Activated CD4-positive, alpha-beta T cell treated with anti-CD3 and anti-CD28 coated beads for 24 hours (primary cell): ENCODE measurements at places on chromosomes 16 and 17.

DNA sequence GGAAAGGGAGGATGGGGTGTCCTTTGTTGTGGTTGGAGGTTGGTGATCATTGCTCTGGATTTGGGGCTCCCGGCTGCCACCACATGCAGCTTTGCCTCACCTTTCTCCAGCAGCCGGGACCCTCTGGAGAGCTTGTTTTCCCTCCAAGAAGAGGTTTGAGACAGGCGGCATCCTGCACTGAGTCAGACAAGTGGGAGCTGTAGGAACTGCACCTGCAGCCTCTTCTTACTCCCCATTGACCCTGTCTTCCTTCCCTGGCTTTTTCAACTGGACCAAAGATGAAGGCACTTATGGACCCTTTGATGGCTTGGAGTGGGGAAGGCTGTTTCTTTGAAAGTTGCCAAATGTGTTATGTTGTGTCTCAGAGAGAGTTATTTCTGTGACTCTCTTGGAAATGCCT is 16.6 kb downstream of the KCTD2 start:
- DNase-seq: no peak

DNA sequence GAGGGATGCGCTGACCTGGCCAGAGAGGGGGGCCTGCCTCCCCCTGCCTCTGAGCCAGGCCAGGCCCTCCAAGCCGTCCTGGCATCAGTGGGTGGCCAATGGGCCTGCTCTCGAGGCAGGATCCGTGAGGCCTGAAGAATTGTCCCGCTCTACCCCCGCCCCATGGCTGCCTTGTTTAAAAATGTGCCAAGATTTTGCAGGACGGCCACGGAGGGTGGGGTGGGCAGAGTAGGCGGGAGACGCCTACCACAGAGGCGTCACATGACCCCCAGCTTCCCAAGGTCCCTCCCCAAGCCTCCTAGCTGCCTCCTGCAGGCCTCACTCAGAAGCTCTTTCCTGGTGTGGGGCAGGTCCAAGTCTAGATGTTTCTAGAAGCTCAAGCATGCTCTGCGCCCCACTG is 69.5 kb downstream of the ENGASE start:
- DNase-seq: no peak

DNA sequence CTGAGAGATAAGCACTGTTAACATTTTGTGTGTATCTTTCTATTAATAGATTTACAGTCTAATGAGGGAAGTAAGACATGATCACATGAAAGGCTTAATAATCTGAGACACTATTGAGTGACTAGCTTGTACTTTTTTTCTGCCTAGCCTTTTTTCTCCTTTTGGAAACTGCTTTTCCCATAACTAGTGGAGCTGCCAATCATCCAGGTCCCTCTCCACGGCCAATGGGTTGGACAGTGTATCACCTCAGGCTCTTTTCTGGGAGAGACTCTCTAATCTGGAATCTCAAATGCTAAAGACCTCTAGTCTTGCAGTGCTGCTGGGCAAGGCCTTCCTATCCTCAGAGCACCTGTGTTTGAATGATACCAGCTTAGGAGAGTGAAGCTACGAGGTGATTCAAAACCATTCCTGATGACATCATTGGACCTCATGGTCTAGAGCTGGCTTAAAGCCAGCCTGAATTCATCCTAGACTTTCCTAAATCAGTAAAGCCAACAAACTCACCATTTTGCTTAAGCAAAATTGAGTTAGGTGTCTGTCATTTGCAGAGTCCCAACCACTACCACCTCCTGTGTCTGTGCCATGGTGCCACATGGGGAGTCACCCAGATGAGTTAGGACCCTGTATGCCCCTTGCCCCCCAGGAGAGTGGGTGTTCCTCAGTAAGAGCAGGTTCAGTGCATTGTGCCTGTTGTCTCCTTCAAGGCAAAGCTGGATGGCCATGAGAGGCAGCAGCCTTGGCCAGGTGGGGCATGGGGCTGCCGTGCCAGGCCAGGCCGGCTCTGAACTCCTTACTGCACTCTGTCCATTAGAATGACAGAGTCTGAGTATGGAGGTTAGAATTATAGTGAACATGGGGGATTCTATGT is 62.9 kb downstream of the SPECC1 start:
- no peak for DNase-seq

DNA sequence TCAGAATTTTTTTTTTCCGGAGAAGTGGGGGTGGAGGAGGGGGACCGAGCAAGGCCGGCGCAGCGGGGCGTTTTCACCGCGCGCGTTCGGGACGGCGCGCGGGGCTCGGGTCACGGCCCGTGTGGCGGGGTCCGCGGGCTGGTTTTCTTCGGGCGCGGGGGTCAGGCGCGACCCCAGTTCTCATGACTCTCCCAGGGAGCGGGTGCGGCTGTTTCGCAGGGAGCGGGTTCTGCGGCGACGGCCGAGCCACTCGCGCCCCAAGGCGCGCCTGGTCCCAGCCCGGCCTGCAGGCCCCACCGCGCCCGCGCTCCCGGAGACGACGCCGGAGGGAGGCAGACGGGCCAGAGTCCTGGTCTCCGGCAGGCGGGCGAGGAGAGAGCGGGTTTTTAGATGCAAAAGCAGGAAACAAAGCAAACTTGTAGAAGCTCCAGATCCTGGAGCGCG is 1.0 kb downstream of the BAHCC1 start:
- no peak for DNase-seq

- DNase-seq: no peak
Measured at GRCh38 chr17:63772801-63773271, 561 bp downstream of the CCDC47 start.

DNA sequence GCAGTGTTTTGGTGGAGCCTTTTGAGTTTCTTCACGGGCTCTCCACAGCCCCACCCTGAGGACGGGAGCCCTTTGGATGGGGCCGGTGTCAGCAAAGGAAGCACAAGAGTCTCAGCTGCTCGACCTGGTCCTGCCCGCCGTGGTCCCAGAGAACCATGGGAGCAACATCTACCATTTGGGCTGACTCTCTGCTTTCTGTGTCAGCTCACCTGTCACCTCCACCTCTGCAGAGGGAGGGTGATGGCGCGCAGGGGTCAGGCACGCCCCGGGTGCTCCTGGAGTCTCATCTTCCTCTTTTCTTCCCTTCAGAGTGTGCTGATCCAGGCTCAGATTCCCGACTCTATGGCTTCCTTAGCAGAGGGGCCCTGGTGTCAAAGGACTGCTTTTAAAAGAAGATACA is 171.7 kb downstream of the LAT start:
- no peak for DNase-seq

DNA sequence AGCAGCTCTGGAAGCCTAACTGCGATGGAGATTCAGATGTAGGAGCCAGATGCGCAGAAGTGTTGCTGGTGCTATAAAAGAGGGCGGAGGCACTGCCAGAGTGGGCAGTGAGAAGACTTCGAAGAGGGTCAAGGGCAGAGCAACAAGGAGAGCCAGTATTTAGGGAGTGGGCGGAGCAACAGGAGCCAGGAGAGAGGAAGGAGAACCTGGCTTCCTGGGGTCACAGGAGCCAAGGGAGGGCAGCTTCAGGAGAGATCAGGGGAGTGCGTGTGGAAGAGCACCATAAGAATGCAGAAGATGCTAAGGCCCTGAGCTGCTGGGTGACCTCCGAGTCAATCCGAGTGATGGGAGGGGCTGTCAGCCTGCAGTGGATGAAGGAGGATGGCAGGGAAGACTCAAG is 14.4 kb upstream of the MRPS23 start:
- no peak for DNase-seq

- no peak for DNase-seq
Measured at GRCh38 chr16:46843898-46844642, 13.1 kb upstream of the C16orf87 start.

DNA sequence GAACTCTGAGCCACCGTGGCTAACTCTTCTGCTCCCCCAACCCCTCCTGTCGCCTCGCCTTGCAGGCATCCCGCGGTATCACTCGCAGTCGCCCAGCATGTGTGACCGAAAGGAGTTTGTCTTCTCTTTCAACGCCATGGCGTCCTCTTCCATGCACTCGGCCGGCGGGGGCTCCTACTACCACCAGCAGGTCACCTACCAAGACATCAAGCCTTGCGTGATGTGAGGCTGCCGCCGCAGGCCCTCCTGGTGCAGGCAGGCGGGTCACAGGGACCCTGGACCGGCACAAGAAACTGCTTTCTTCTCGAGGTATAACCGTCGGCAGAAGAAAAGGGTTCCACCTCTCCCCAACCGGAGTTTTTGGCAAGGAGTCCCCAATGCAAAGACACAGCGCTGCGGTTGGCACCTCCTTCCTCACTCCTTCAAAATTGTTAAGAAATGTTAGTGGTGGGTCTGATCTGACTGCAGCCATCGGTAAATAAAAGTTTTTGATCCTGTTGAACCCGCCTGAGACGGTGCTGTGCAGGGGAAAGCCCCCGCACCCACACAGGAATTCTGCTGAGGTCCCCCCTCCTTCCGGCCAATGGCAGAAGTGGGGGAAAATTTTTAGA is 2.6 kb downstream of the FOXF1 start:
- DNase-seq: no peak

DNA sequence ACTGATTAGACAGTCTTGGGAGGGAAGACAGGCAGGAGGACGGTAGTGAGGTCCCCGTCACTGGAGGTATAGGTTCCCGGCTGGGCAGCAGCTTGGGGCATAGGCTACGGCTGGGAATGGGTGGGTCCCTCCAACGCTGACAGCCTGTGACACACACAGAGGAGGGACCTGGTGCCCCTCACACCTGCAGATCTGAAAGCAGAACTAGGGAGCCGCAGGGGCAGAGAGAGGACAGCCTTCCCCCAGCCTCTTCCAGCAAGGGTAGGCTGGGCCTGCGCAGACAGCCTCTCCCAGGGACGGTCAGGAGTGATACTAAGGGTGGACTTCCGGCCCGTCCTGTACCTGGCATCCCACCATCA is 2.0 kb downstream of the P2RX1 start:
- no peak for DNase-seq

DNA sequence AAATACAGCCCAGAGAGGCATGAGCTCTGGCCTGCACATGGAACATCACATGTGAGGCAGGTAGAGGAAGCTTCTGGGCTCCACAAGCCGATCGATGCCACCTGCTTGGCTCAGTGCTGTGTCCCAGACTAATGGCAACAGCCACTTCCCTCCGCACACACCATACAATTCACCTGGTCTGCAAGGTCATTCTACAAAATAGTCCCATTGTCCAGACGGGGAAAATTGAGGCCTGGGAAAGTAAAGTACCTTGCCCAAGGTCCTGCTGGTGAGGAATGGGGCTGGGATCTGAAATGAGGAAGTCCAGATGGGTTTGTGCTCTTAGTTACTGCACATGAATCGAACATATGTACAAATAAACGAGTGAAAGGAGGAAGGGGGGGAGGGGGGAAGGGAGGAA is 88.0 kb downstream of the LITAF start:
- DNase-seq: no peak

DNA sequence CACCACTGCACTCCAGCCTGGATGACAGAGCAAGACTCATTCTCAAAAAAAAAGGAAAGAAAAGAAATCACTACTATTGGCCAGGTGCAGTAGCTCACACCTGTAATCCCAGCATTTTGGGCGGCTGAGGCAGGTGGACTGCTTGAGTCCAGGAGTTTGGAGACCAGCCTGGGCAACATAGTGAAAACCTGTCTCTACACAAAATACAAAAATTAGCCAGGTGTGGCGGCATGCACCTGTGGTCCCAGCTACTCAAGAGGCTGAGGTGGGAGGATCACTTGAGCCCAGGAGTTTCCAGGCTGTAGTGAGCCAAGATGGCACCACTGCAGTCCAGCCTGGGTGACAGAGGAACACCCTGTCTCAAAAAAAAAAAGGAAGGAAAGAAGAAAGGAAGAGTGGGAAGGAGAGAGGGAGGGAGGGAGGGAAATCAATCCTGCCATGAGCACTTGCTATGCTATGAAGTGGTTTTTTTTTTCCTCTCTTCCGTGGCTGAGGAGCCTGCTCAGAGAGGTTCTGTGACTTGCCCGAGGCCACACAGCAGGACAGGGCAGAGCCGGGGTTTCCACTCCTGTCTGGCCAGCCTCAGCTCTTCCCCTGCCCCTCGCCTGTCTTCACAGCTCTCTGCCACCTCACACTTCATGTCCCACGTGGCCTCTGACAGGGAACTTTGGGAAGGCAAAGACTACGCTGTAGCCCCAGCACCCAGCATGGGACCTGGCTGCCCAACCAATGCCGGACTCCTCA is 10.9 kb downstream of the GRIN2C start:
- DNase-seq: no peak

DNA sequence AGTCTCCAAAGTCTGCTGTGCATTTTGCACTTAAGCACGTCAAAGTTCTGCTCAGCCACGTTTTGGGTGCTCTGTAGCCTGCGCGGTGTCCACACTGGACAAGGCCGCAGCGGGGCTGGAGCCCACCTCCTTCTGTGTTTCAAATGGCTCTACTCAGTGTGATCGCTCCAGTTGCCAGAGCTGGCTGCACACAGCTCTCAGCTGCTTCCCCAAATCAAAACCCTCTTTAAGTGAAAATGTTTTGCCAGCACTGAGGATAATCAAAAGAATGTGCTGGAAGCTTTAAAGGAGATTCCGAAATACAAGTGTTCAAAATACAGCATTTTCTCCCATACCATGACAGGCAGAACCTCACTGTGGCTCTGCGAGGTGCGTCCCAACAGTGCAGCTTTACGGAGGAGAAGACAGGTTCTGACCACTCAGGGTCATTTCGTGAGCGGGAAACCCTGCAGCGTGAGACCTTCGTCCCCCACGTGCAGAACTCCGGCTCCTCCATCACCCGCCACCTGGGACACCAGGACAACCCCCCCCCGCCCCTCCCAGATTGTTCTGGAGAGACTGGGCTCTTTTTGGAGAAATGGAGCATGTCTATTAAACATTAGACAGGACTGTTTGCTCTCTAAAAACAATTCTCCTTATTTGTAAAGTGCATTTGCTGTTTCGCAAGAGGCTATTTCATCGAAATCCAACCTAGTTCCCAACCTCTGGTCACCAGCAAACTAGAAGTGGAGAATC is 16.6 kb downstream of the TBC1D16 start:
- DNase-seq: no peak

- no peak for DNase-seq
Measured at GRCh38 chr17:9475101-9475658, 100.4 kb downstream of the STX8 start.

GRCh38 chr17:28963055-28963611 is 11.8 kb upstream of the PHF12 start:
- DNase-seq: no peak

DNA sequence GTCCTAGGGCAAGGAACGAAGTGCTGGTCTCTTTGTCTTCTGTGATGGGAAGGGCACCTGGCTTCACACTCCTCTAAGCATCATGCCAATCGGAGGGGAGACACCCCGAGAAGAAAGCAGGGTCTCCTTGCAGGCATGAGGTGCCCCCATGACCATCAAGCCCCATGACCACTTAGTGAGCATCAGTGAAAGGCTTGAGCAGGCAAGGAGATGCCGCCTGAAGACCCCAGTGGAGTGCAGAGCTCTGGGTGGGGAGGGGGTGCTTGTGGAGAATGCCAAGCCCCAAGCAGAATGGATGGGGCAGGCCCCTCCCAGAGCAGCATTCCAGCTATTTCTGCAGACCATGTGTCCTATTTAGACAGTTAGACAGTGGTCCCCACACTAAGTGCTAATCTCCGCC is 232.7 kb upstream of the TNRC6C start:
- no peak for DNase-seq
